Activated B cell treated with CpG ODN at 0.5 μM for 24 hours (primary cell): ENCODE measurements at places on chromosomes 4 and X. TPM values are rescaled to one million over a fixed set of nuclear protein-coding genes. Genes with fewer than 3 reads are reported as not detected.

The AGA gene
- 27.7 and 31.1 TPM in 2 replicates for total RNA-seq

DNA sequence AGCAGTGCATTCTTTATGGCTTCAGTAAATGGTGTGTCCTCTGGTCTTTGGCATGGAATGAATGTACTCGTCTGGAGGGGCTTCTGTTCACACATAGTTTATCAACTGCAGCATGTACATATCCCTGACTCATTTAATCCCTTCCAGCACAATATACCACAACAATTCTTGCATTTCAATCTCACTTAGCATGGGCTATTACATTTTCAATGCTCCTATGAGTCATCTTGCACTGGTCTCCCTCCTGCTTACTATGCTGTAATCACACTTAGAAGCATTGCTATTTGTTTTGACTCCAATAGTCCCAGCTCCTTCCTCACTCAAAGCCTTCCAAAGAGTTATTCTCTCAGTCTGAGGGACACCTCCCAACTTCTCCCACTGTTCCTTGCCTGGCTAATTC is 180.9 kb upstream of the NUDT10 start:
- no peak for DNase-seq

GRCh38 chr4:116899561-116899960 is 185.8 kb downstream of the TRAM1L1 start:
- no peak for DNase-seq

GRCh38 chr4:169142391-169142790 is 128.4 kb downstream of the SH3RF1 start:
- DNase-seq = no peak

DNA sequence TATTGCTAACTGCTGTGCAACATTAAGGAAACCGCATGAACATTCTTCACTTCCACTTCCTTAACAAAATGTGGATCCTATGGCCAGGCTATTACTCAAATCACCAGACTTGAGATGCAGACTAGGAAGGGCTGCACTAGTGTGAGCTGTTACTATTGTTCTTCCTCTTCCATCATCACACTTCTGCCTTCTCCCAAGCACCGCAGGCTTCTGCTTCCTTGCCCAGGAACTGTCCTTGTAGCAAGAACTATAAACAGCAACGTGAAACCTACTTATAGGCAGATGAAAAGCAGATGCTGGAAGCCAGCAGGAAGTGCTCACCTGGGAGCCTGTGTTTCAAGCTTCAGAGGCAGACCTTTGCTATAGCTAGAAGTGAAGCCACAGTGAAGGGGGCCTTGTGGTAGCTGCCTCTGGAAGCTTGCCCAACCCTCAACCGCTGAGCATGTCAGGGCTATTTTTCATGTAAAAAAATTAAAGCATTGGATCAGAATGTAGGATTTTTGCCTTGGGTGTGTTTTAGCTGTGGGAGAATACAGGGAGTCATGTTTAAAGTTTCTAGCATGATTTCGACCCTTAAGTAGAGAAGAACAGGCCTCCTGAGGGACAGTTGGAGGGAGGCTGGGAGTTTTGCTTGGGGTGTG is 43.9 kb downstream of the CLNK start:
- DNase-seq = no peak

DNA sequence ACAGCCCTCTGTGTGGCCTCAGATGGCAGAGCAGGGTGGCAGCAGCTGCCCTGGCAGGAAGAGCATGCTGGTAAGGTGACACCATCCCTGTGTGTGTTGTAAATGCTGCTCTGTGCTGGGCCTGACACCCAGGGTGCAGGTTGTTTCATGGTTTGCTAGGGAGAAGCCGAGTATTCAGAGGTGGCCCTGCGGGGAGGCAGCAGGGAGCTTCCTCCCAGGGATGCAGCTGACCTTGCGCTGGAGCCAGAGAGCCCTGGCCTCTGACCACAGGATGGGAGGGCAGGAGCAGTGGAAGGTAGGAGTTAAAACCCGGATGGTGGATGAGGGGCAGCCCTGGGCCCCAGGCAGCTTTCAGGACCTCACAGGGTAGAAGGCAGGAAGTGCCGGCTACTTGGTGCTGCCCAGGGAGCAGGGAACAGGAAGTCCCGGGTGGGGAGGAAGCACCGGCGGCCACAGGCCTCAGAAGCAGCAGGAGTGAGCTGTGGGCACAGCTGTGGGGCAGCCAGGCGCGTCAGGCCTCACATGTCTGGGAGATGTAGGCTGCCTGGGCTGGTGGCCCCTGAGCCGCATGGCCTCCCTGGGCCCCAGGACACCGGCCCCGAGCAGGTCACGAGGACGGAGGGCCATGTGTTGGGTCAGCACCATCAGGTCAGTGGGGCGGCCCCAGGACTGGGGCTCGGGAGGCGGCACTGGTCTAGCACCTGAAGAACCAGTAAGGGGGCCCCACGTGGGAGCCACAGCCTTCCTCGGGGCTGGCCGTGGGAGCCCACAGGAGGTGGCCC is 19.1 kb downstream of the SH3BP2 start:
- peak; percentile 65 for DNase-seq

GRCh38 chr4:73311428-73311827 is 52.8 kb upstream of the ANKRD17 start:
- no peak for DNase-seq

- DNase-seq = no peak
Measured at GRCh38 chr4:14225688-14226207, 598.2 kb upstream of the BOD1L1 start.

GRCh38 chrX:30702736-30703135 is 49.5 kb downstream of the GK start:
- DNase-seq = no peak

DNA sequence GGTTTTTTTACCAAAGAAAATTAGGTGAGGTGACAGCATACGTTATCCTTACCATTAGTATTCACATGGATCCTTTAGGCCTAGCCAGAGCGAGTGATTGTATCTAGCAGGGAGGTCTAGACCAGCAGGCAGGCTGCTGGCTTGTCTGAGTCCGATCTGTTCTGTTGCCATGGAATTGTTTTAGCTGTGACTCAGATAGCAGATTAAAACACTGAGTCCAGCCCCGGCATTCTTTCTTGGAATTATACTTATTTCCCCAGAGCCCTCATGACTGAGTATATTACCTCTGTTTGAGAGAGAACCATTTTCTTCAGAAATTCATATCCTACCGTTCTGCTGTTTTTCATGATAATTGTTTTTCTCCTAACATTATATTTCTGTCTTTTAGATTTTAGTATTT is 37.4 kb downstream of the OCRL start:
- no peak for DNase-seq

DNA sequence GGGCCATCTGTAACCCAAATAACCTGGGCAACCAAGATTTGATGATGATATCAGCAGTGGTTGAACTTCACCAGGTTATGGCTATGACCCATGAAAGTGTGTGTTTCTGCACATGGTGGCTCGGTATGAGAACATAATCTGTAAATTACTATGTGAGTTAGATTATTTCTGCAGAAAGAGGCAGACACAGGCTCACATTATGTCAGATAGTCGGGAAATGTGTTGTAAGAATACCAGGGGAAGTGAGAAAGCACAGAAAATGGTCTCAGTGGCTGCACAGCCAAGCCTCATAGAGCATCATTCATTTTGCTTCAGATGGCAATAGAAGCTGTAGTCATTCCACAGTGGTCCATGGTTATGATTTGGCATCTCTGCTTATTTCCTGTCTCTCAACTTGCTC is 63.0 kb upstream of the RBPJ start:
- no peak for DNase-seq
